ENCODE measurements at places on chromosomes 7 and 10.

DNA sequence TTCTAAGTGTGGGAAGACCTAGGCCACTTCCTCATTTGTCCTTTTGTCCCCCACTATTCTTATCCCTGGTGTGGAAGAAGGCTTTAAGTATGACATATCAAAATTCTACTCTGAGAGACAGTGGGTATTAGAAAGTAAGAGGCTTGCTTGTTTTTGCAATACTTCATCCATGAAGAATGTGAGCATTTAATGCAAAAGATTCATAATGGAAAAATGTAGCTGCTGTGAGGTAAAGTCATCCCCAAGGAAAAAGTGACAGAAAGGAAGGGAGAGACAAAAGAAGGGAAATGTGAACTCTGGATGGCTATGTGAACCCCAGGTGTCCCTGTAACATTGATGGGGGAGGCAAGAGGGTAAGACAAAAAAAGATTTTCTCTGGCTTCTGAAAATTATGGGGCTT, 607.5 kb downstream of the SORCS1 start:
- DNase-seq = no peak

DNA sequence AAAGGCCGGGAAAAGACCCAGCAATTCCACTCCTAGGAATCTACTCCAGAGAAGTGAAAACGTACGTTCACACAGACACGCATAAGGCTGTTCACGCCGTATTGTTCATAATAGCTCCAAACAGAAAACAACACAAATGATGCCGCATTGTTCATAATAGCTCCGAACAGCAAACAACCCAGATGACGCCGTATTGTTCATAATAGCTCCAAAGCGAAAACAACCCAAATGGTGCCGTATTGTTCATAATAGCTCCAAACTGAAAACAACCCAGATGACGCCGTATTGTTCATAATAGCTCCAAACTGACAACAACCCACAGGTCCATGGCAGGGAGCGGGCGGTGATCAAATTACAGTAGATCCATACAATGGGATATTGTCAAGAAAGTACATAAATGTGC, 85.2 kb upstream of the DNAAF5 start:
- no peak for DNase-seq

- DNase-seq = no peak
Observed at GRCh38 chr10:109587366-109587765, 335.9 kb downstream of the XPNPEP1 start.

DNA sequence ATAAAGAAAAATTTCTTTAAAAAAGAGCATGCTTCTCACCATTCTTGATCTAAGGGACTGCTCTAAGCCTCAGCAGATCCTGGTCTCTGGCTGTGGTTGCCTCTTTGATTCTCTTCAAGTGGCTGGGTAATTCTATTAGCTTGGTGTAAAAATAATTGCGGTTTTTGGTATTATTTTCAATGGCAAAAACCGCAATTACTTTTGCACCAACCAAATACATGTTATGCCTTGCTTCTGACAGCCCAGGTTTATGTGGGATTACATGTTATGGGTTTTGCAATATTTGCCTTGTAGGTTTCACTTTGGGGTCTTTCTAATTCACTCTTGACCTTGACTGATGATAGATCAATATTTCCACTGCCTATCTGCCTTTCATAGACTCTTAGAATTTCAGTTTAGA, 20.0 kb upstream of the CREB5 start:
- no peak for DNase-seq

DNA sequence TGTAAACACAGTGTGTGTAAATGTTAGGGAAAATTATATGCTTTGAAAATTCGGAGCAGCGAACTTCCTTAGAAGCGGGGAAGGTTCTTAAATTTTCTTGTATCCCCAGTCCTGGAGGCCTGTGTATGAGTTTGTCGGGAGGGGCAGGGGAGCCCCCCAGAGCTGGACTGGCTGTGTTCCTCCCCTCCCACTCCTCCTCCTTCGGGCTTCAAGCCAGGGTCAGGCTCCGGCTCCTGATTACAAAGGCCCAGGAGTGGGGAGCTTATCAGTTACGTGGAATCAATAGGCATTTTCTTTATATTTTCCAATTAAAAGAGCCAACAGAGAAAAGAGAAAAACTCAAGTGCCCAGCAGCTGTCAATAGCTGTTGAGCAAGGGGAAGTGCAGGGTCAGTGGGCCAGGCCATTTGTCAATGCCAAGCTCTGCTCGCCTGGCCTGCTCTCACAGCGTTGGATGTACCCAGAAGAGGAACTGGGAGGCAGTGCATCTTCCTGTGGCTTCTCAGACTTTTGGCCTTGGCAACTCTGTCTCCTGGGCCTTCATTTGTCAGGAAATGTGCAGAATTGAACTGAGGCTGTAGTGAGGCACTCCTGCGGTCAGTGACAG, 156.9 kb upstream of the PCBD1 start:
- DNase-seq = no peak

DNA sequence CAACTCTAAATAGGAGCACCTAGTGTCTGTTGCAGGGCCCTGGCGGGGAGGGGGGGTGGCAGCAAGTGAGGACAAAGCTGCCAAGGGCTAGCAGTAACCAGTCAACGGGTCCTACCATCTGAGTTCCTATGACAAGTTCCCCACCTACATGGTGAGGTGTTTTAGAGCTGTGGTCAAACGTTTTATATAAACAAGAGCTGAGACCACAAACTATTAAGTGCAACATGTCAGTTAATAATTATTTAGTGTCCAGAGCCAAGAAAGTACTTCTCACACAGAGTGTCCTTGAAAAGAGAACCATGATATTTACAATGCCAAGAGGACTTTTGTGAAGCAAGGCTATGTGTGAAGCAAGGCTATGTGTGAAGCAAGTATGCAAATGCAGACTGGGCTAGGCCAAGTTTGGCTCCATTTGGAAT, 434.7 kb downstream of the TNS3 start:
- DNase-seq = no peak

- DNase-seq = no peak
Observed at GRCh38 chr10:49350138-49350537, 45.8 kb downstream of the DRGX start.

- no peak for DNase-seq
Observed at GRCh38 chr10:91073286-91073979, 147.0 kb upstream of the PCGF5 start.

DNA sequence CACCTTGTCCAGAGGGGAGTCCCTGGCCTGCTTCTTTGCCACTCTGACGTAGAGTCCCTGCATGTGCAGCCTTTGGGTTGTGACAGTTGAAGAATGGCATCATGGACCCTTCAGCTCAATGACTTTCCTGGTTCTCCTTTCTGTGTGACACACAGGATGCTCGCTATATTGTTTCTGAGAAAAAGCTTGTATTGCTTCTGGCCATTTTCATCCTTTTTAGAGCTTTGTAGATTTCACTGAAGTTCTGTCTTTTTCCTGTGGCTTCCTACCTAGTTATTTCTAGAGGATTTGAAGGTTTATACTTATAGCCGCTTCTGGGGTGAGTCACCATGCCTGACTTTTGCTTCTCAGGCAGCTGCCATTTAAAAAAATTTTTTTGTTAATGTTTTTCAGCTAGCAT, 27.0 kb downstream of the SND1 start:
- no peak for DNase-seq

GRCh38 chr7:55484834-55485233, 87.5 kb downstream of the VOPP1 start:
- DNase-seq = no peak

GRCh38 chr10:113609704-113610108, 54.1 kb downstream of the NRAP start:
- no peak for DNase-seq

- DNase-seq = no peak
Observed at GRCh38 chr7:94739180-94739579, 83.2 kb upstream of the SGCE start.

GRCh38 chr7:157994319-157994718, 593.3 kb downstream of the PTPRN2 start:
- no peak for DNase-seq

DNA sequence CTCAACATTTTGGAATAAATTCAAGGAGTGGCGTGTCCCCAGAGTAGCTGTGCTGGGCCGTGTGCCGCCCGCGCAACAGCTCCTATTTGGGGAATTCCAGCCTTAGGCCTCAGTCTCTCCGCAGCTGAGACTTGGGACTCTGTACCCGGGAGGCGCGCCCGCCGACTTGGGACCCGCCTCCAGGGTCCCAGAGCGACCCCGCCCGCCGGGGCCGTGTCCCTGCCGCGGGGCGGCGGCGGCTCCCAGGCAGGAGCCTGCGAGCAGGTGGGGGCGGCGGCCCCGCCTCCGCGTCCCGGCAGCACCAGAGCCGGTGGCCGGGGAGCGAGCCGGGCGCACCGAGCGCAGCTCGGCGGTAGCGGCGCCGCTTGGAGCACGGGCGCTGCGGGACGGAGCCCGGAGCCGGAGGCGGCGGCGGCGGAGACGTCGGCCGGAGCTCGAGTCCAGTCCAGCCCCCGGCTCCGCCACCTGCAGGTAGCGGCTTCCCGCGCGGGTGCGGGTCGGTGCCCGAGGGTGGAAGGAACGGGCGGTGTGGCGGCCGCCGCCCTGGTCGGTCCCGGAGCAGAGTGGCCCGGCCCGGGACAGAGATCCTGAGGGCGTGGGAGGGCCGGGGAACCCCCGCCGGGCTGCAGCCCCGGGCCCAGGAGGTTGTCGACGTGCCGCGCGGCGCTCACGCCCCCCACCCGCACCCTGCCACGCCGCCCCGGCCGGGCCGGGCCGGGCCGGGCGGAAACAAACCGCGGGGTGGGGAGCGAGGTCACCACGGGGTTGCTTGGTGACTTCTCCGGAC, at the start of gene WIPF3:
TSS of gene WIPF3 (plus strand) at position 301 of the 787 bp plus-strand sequence. CDS start 28,217 bp downstream, outside the sequence.
- DNase-seq = peak; percentile 80

GRCh38 chr10:15352836-15353235, 18.3 kb downstream of the FAM171A1 start:
- DNase-seq = no peak
